ENCODE measurements at places on chromosomes 11 and 22. TPM values are rescaled to one million over a fixed set of nuclear protein-coding genes. Genes with fewer than 3 reads are reported as not detected.

Gene FGF19
- total RNA-seq: not detected

Gene ZNRF3
- total RNA-seq: 5.9 TPM

Gene LARGE1
- 12.1 TPM for total RNA-seq

Gene PANX3
- not detected for total RNA-seq

Gene E2F8
- 0.39 TPM for total RNA-seq

Gene BTG4
- total RNA-seq: not detected

Gene PTPN5
- not detected for total RNA-seq

Gene IRAG1
- 0.37 TPM for total RNA-seq

Gene JAML
- not detected for total RNA-seq

Gene CRYBA4
- total RNA-seq: not detected

Gene PATE2
- 0.37 TPM for total RNA-seq

Gene PDGFD
- total RNA-seq: 0.39 TPM

Gene CRYBB2
- not detected for total RNA-seq

Gene CYB5R2
- 17.6 TPM for total RNA-seq

Gene TRIM6
- total RNA-seq: 2.6 TPM

Gene PAMR1
- total RNA-seq: 383 TPM

Gene ART5
- not detected for total RNA-seq

Gene OR4D9
- not detected for total RNA-seq

Gene CPT1A
- total RNA-seq: 48.5 TPM

Gene MIOX
- total RNA-seq: not detected

Gene SNAP29
- total RNA-seq: 9.8 TPM

Gene KRTAP5-11
- not detected for total RNA-seq

Gene IL18
- not detected for total RNA-seq

Gene MS4A12
- not detected for total RNA-seq

Gene TEX54
- total RNA-seq: not detected

Gene RASGRP2
- total RNA-seq: 0.37 TPM

Gene UBQLNL
- total RNA-seq: not detected

Gene FAM180B
- not detected for total RNA-seq

Gene APOA5
- total RNA-seq: not detected

Gene GAS2L1
- total RNA-seq: 11.0 TPM

Gene TRPM5
- total RNA-seq: not detected

Gene ST3GAL4
- total RNA-seq: 16.0 TPM

Gene LDHAL6A
- total RNA-seq: not detected

Gene DEFB131B
- total RNA-seq: not detected

Gene CTNND1
- total RNA-seq: 81.6 TPM
